ENCODE measurements at places on chromosomes 16 and 17.

GRCh38 chr16:55280587-55280986 lies 43.4 kb upstream of the IRX6 start:
- DNase-seq, result no peak

DNA sequence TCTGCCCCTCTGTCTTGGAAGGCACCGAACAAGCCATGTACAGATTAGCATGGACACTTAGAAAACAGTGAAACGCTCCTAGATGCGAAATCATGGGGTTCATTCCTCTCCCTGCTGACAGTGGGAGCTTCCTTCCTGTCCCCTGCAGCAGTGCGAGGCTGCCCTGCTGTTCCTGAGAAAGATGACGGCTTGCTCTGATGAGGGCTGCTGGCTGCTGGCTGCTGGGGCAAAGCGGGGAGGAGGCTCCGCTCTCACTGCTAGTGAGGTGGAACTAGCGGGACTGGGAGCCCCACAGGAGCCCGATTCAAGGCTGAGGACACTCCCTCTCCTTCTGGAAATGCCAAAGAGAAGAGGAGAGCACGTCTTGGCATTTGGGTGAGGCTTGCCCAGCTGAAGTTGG lies 25.9 kb upstream of the CACNG4 start:
- no peak for DNase-seq

- no peak for DNase-seq
Measured at GRCh38 chr17:79072544-79072943, 2.1 kb upstream of the ENGASE start.

DNA sequence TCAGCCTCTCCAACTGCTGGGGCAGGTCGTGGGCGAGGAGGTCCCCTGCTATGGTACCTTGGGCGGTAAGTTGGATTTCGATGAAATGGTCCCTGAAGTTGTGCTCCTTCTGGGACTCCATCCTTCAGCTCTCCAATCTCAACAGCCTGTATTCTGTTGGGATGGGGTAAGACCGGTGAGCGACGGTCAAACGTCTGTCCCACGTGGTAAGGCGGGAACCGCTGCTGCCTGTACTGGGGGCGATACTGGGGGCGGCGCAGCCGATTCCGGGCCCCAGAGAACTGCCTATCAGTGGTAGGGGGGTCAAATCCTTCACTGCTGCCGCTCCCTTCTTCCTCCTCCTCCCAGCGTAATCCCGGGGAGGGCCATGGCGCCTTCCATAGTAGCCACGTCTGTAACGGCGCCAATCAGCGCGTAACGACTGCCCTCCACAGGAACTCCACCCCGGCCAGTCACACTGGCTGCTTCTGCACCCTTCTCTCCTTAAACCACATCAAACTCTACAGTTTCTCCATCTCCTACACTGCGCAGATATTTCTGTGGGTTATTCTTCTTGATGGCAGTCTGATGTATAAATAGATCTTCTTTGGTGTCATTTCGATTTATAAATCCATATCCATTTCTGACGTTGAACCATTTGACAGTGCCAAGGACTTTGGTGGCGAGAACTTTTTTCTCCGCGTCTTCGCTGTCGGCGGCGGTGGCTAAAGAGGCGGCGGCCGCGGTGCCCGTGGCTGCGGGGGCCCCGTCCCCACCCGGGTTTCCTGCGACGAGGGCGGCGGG lies 41.1 kb downstream of the AHSP start:
- DNase-seq, result no peak

DNA sequence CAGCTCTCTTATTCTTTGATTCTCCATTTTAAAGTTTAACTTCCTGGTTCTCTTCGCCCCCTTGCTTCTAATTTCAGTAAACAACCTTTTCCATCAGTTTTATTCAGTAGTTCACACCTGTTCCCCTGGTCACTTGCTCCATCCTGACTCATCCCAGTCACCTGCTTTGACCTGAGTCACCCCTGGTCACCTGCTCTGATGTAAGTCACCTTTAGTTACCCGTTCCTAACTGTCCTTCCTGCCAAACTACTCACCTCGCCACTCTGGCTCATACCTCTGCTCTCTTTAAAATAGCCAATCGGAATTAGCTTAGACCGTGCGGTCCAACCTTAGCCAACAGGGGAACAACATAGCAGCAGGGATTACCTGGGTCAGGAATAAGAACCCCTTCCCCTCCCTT lies 4.7 kb upstream of the NLRC5 start:
- no peak for DNase-seq

DNA sequence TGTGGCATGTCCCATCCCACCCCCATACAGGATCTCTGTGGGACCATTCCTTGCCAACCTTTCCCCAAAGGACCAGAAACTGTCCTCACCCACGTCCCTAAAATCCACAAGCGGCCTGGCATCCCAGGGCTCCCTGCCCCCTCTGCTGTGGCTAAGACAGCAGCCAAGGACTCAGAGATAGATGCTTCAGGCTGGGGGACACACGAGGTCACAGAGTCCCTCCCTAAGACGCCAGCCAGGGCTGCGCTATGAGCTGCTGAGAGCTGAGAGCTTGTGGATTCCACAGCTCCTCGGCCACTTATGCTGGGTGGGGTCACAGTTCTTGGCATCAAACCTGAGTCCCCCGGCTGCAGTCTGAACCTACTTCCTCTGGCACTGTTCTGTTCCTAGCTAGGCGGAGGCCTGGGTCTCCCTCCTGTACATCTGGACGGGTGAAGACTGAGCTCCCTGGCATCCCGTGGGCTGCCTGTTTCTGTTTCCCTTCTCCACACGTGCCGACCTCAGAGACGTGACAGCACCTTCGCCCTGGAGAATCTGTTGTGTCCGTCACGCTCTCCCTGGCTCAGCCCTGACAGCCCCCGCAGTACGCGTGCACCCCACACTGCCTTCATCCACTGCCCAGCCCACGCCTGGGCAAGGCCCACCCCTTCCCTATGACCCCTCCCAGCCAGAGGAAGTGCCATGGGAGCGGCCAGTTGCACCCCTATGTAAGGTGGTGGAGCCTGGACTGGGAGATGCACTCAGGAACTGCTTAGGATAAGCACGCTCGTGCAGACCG lies 61.2 kb downstream of the ENGASE start:
- no peak for DNase-seq

GRCh38 chr17:16947470-16947869 lies 24.4 kb downstream of the TNFRSF13B start:
- no peak for DNase-seq

- DNase-seq, result no peak
Measured at GRCh38 chr16:47780213-47780875, 319.2 kb downstream of the PHKB start.

DNA sequence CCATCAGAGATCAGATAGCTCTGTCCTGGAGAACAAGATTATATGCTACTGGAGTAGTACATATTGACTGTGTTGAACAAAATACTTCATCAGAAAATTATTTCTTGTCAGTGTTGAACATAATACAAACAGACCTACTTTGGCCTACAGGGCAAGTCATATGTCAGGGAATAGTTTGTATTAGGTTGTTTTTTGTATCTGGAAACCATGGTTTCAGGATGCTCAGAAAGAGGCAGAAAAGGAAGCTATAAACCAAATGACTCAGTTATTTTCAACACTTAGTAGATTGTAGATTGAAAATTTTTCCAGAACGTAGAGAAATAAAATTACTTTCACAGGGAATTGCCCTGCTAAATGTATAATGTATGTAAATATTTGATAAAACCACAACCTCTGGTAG lies 198.4 kb downstream of the CYB561 start:
- no peak for DNase-seq

DNA sequence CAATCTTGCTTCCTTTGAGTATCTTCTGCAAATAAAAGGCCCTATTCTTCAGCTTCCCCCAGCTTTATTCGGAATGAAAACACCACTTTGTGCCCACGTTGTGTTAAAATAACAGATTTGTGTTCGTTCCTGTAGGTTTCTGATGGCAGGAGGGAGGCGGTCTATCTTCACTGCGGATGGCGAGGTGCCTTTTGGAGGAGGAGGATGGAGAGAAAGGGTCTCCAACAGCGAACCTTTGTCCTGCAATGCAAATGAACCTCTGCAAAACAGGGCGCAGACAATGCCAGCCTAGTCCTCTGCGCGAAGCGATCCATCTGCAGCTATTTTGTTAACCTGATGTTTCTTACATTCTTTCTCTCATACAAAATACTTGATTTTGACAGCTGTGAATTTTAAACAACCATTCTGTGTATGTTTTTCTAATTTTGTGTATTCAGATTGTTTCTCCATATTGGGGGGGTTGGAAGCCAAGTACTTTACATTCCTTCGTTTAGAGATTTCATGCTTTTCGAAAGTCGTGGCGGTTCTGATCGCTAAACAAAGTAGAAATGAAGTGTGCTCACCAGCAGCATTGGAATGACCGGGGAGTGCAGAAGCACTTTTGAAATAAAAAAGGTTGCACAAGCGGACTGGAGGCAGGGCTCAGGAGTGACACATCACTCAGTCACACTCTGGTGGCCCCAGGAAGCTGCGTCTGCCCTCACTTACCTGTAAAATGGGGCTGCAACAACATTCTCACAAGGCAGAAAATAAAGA lies 279.0 kb upstream of the IRX5 start:
- DNase-seq, result no peak

- no peak for DNase-seq
Measured at GRCh38 chr17:69208640-69209039, 20.0 kb downstream of the ABCA10 start.

GRCh38 chr16:55835581-55835980 lies 2.7 kb upstream of the CES1 start:
- no peak for DNase-seq

- no peak for DNase-seq
Measured at GRCh38 chr16:88499292-88499691, 46.2 kb downstream of the ZFPM1 start.

DNA sequence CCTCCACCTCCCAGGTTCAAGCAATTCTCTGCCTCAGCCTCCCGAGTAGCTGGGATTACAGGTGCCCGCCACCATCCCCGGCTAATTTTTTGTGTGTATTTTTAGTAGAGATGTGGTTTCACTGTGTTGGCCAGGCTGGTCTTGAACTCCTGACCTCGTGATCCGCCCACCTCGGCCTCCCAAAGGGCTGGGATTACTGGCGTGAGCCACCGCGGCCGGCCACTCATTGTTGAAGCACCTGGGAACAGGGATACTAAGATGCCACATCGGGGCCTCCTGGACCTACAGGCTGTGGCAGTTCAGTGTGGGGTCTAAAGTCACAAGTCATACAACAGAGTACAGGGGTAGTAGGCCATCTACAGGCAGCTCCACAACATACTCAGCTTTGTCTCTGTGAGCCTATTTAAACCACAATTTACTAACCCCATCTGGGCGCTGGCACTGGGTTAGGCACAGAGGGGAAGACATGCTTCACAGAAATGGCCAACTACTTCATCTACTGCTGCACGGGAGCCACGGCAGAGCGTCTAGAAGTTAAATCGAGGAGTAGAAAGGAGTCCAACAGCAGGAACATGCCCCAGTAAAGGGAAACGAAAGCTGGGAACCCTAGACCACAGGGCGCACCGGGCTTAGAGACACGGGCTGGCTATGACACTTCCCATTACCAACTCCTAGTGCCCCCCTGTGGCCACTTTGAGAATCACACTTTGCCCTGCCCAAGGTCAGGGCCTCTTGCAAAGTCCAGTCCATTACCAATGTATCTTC lies 4.3 kb downstream of the VAMP2 start:
- DNase-seq, result peak; percentile 83

DNA sequence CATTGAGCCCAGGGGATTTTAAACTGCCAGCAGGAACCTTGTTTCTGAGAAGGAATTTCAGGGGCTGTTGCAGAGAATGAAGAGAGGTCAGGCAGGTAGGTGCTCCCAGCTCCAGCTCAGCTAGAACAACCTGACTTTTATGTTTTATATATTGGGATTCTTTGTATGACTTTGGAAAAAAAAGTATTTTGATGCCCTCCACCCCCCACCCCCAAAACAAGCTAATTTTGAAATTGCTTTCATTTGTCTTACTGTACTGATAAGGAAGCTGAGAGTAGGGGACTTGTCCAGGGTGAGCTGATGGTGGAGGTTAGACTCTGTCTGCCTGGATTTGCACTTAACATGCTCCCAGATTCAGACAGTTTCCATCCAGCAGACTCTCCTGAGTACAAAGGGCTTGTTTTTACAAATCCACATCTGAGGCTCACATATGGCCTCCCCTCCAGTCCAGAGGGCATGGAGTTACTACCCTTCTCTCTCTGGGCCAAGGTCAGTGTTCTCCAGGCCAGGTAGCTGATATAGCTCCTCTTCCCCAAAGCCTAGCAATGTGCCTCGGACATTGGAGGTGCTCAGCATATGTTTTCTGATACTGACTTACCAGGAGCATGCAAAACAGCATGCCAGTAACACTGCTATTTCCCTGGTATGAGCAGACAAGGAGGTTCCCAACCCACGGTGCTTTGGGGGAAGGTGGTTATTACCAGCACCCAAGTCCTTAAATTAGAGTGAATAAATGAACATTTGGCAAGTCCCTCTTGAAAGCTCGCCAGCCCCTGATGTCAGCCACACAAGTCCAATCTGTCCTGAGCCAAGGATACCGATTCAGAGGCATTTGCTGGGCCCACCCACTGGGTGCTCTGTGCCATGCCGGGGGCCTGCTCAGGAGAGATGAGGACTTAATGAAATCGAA lies 11.3 kb downstream of the STX1B start:
- DNase-seq, result no peak

DNA sequence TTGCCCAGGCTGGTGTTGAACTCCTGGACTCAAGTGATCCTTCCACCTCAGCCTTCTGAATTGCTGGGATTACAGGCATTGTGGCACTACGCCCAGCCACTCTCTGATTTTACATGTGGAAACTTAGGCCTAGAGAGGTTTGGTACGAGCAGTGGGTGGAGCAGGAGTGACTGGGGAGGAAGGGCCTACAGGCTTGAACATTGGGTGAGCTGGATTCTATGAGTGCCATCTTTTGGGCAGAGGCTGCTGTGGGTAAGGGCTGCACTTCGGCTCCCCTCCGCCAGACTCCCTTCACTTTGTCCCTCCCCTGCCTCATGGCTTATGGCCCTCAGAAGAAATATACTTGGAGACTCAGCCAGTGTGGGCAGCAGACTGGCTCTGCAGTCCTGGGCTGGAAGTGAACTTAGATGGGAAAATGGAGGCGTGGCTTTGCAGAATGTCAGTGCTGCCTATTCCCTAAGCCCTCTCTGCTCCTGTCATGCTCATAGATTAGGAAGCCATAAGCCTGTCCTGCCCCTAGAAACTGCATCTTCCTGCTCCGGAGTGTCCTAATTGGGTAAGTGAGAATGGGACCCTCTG lies 9.5 kb upstream of the MRC2 start:
- no peak for DNase-seq

- DNase-seq, result no peak
Measured at GRCh38 chr16:53453928-53454327, 19.7 kb downstream of the RBL2 start.

GRCh38 chr17:49547566-49547965 lies 28.1 kb upstream of the NXPH3 start:
- peak; percentile 13 for DNase-seq

GRCh38 chr17:82596296-82596695 lies 51.9 kb downstream of the WDR45B start:
- DNase-seq, result no peak

- no peak for DNase-seq
Measured at GRCh38 chr17:27232328-27232727, 61.6 kb upstream of the WSB1 start.

- DNase-seq, result no peak
Measured at GRCh38 chr17:6509031-6509771, 47.2 kb downstream of the PITPNM3 start.

GRCh38 chr17:1979182-1979985 lies 45.8 kb downstream of the RTN4RL1 start:
- DNase-seq, result no peak
